ENCODE measurements at places on chromosomes 2 and 18.
A peak's percentile ranks its signal among the peaks of the same experiment; 100 is the strongest.

DNA sequence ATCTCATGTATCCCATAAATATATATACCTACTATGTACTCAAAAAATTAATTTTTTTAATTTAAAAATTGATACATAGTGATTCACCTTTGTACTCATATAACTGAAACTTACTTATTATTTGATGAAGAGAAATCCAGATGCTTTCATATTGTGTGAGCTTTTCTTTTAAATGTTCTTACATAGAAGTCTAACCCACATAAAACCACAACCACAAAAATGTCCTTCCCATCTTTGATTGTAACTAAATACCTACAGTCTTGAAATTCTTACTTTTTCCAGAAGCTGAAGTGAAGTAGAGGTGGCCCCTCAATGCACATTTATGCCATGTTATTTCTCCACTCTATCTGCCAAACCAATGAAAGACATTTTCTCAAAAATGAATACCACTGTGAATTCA, 117.9 kb upstream of the COL5A2 start:
- DNase-seq, result peak; percentile 42

DNA sequence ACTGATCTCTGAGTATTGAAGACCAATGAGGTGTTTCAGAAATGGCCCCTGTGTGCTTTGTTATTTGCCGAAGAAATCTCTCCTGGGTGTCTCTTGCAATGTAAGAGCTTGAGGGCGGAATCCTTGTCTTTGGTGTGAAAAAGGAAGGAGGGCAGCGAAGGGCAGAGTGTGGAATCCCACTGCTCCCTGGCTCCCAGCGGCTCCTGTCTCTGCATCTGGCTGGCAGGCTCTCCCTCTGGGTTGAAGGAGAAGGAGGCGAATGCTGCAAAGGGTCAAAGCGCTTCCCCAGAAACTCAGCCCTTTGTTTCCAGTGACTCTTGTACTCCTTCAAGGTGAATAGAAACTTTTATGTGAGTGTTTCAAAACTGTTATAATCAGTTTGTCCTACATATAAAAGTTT, 457.5 kb downstream of the CNTNAP5 start:
- DNase-seq, result no peak

DNA sequence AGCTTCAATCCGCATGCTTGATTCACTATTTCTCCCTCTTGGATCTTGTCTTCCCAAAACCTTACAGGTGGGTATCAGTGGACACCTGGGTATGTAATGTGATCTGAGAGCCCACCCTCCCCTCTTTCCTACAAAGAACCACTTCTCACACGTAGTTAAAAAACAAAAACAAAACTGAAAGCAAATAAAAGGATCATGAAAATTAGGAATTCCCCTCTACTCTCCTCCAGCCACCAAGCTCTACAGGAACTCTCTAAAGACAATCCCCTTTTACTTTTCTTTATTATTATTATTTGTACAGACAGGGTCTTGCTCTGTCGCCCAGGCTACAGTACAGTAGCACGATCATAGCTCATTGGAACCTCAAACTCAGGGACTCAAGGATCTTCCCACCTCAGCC, 40.8 kb upstream of the MYO1B start:
- no peak for DNase-seq

- no peak for DNase-seq
These were observed 276.8 kb upstream of the EPAS1 start for GRCh38 chr2:46020416-46020815.

DNA sequence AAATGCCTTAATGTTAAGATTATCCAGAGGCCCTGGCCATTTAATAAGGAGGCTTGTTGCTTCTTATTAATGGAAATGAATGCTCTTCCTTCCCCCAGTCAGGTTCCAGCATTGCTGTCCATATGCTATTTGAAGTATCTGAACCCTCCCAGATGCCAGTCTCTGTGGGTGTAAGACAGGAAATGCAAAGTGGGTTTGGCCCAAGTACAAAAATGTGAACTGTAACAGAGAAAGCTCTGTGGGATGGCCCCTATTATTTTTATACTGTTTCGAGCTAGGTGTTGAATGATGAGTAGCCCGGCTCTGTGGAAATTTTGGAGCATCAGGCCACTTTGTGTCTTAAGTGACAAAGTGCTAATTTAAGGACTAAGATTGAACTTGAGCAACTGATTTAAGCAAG, 141.0 kb downstream of the UXS1 start:
- DNase-seq, result no peak

DNA sequence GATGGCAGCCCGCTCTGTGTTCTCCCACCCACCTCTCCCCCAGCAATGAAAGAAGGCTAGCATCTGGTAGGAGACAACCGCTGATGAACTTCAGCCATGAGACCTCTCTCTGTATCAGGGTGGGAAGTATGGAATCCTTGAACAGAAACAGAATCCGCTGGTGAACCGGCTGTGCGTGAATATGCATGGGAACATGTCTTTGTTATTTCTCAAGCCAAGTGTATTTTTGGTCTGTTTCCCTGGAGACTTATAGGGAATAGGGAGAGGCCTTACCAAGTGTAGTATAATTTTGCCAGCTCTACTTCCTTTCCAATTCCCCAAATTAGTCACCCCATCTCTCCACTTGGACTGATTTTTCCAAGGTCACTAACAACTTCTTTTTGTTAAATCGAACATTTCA, 30.1 kb downstream of the WNT10A start:
- DNase-seq, result no peak

- no peak for DNase-seq
These were observed 10.9 kb downstream of the TMBIM1 start for GRCh38 chr2:218281449-218281848.

DNA sequence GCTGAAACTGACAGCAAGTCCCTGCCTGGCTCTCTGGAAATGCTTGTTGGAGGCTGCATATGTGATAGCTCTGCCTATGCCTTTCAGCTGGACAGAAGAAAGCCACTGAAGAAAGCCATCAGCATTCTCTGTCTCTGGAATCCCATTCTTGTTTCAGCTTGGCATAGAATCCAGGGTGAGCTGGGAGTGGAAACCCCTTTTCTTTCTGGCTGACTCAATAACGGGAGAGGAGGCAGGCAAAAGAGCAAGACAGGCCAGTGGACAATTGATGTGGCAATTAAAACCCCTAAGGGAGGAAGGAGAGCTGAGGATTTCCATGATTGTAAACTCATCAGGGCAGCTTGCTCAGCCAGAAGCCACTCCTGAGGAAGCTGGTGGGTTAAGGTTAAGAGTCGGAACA, 208.1 kb downstream of the CLIP4 start:
- DNase-seq, result no peak

GRCh38 chr2:174577967-174578589, 19.5 kb downstream of the WIPF1 start:
- peak; percentile 18 for DNase-seq

- no peak for DNase-seq
These were observed 32.8 kb upstream of the ZNF396 start for GRCh38 chr18:35409911-35410310.

- DNase-seq, result peak; percentile 80
These were observed 29.4 kb upstream of the RTTN start for GRCh38 chr18:70234667-70235459.

DNA sequence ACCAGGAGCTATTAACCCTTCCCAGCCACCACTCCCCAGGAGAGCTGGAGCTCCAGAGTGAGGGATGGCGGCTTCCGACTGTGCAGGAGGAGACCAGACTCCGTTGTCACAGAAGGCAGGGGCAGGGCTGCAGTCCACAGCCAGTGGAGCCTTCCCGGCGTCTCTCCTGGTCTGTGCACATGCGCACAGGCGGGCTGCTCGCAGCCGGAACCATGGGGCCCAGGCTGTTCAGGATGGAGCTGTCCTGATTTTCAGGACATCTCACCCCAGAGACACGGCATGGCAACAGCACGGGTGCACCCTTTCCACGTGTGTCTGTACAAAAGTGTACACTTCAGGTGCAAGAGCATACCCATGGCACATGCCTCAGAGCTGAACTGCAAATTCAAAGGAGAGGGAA, 28.9 kb downstream of the EIPR1 start:
- no peak for DNase-seq

DNA sequence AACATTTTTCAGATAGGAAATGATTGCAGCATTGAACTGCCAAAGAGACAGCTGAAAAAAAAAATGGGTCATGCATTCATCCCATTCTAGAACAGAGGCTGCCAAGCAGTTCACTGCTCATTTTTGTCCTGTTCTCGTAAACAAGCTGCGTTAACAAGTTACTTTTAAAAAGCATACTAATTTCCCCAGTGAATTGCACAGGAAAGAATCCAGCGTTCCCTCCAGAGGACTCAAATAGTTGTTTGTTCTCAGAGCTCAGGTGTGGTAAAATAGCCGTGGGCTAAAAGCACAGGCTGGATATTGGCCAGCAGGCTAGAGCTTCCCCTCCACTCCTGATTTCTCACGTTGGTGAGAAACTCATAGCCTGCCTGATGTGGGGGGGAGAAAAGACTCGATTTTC, 76.1 kb upstream of the AQP4 start:
- DNase-seq, result no peak

DNA sequence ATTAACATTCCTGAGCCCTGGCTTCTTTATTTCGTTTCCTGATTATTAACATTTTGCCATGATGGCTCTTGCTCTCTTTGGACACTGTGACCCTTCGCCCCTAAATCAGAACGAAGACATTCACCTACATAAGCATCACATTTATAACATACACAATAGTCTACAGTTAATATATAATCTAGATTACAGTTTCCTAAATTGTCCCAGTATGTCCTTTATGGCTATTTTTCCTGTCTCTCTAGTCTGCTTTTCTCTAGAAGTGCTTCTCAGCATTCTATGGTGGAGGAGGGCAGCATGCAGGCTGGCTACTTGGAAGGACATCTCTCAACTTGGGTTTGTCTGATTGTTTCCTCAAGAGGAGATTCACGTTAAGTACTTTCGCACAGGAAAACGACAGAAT, 49.9 kb downstream of the FAM210A start:
- DNase-seq, result no peak

- DNase-seq, result no peak
These were observed 588 bp downstream of the OTX1 start for GRCh38 chr2:63051042-63051794.

GRCh38 chr2:238438856-238439849, 12.4 kb downstream of the ASB1 start:
- peak; percentile 98 for DNase-seq

DNA sequence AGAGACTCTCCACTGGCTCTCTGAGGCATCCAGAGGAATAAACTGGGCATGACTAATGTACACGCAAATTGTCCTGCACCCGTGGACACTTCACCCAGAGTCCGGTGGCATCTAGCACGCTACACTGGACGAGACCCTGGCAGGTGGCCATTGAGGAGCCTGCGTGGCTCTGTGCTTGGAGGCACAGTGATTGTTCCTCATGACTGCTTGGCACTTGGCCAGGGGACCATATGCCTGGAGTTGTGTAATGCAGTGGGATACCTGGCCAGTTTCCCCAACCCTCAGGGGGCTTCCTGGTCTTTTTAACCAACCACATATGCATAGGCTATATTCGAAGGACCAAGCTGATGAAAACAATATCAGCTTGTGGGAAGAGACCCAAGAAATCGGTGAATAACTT, 66.6 kb downstream of the MTCL1 start:
- peak; percentile 12 for DNase-seq

- DNase-seq, result peak; percentile 97
These were observed 53.4 kb downstream of the CD28 start for GRCh38 chr2:203759690-203760365.

DNA sequence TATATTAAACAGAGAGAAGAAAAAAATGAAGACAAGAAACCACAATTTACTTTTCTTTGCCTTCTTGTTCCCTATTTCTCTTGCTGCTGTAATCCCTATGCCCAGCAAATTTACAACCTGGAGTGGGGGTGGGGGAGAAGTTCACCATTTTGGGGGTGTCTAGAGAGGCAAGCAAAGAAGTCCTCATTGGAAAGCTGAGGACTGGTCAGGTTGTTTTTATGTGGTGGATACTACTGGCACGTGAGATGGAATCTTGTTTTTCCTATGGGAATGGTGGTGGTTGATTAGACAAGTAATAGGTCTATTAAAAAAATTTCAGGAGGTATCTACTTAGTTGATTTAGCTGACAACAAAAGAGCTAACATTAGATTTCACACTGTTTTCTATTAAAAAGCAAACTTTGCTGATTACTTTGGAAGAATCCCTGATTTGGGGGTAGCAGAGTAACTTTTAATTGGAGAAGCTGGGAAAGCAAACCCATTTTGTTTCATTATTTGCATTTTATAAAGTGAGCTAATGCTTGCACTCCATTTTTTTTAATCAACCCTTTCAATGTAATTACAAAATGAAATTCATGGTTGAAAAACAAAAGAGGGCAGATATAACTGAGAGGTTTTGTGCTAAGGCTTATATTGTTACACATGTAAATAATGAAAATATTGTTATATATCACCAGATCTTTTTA, 6.0 kb downstream of the POU3F3 start:
- DNase-seq, result no peak

DNA sequence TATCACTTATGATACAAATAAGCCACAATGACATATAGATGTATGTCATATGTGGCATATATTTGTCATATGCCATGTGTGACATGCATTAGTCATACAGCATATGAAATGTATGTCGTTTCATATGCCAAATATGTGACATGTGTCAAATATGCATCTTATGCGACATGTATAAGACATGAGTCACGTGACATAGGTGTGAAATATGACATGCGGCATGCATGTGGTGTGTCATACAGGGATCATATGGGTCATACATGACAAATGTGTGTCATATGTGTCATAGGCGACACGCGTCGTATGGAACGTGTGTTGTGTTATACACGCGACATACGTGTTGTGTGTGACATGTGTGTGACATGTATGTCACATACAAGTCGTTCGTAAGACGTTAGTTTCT, 2154.0 kb upstream of the PIK3C3 start:
- no peak for DNase-seq

DNA sequence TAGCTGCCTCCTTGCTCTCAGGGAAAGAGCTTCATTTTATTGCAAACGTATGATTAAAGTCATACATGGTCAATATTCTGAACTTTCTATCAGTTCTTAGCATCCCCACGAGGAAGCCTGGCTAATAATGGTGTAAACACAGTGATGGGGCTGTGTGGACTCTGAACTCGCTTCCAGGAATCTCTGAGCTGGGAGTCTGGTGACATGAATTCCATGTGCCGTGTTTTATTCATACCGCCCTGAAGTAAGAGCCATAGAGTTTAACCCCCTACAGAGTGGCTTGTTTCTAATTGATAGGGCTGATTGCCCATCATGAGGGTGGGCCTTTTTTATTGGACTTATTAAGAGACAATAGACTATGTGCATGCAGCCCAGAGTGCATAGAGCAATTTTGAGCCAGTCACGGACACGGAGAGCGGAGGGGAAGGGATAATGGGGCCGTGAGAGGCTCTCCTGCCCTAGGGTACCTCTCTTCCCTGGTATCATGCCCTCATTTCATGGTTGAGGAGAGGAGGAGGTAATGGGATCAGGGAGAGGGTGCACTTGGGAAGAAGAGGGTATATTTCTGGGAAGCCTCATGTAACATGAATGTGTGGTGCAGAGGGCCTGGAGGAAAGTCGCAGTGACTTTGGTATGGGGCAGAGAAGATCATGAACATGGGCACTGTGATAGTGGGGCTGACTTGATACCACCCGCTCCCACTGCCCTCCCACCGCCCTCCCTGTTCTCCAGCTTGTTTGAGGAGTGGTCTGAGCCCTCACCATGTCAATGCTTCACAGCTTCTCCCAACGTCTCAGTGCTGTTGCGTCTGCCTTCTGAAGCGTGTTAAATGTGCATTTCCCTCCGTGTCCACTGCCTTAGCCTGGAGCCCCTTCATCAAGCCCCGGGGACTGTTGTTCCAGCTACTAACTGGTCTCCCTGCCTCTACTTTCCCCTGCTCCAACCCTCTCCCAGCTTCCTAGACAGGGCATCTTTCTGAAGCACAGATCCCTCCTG, 73.2 kb downstream of the IL1R2 start:
- peak; percentile 14 for DNase-seq
